Fibroblast of mammary gland (primary cell): ENCODE measurements at places on chromosomes 16 and 17.

DNA sequence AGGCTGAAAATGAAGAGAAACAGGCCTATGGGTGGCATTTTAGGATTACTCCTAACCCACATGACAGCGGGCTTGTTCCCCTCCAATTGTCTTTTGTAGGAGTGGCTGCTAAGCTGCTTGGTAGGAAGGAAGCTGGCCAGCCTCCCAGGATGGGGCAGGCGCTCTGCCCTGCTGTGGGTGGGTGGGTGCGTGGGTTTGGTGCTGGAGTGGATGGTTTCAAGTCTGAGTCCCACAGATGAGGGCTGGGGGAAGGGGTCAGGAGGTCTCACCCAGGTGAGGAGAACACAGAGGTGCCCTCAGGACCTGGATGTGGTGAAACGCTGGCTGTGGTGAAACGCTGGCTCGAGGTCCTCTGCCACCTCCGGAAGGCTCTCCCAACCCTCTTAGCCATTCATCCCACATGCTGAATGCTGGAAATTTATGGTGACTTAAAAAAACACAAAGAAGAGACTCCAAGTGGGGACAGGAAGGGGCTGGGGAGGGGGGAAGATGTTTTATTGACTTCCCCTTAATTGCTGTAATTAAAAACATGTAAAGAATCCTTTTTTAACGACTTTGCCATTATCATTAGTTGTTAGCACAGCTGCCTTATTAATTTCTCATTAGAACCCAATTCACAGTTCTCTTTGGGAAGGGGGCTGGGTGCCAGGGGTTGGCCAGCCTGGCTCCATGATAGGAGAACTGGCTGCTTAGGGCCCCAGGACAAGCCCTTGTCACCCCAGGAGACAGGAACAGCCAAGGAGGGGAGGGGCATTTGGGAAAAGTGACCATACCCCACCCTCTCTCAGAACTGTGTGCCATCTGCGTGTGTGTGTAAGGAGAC is 153.5 kb upstream of the CDC42EP4 start:
- DNase-seq: no peak

- DNase-seq: peak; percentile 78
Observed at GRCh38 chr17:30550512-30551273, 73.5 kb downstream of the GOSR1 start.

DNA sequence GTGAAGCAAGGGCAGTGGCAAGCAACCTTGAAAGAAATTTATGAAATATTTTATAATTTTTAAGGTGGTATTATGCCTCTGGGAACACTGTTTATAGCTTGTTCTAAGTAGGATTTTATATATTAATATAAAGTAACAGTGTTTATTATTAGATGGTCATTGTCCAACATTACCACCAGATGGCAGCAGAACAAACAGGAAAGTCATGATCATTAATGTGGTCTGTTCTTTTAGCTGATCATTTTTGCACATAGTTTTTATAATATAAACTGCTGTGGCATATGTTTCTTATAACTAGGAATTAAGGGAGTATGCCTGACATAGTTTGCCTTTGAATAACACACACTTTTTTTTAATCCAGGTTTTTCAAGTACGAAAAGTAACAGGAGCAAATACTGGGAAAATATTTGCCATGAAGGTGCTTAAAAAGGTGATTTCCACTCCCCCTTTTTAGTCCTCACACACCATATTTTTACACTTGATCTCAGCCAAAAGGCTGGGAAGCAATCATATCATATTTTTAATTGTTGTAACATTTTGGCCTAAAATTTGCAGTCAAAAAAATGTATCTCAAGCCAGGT is 21.4 kb downstream of the RPS6KB1 start:
- peak; percentile 66 for DNase-seq

- DNase-seq: no peak
Observed at GRCh38 chr17:61738249-61738648, 125.1 kb downstream of the BRIP1 start.

- DNase-seq: no peak
Observed at GRCh38 chr16:27973678-27974077, 89.8 kb downstream of the GSG1L start.

- DNase-seq: no peak
Observed at GRCh38 chr17:6670571-6670970, 19.0 kb downstream of the C17orf100 start.

GRCh38 chr16:14018851-14019250 is 52.3 kb upstream of the MRTFB start:
- DNase-seq: no peak

DNA sequence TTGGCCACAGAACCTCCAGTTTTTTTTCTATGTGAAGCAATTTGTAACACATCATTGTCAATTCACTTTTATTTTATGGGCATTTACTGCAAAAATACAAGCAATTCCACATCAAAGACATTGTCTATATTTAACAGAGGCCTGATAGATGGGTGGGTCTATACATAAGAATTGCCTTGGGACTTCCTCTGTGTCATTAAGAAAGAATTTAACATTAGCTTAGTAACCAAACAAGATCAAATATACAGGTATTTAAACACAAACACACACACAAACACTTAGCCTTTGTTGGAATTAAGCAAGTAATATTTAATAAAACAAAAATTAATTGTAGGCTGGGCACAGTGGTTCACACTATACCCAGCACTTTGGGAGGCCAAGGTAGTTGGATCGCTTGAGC is 4.3 kb upstream of the PITPNC1 start:
- DNase-seq: no peak

DNA sequence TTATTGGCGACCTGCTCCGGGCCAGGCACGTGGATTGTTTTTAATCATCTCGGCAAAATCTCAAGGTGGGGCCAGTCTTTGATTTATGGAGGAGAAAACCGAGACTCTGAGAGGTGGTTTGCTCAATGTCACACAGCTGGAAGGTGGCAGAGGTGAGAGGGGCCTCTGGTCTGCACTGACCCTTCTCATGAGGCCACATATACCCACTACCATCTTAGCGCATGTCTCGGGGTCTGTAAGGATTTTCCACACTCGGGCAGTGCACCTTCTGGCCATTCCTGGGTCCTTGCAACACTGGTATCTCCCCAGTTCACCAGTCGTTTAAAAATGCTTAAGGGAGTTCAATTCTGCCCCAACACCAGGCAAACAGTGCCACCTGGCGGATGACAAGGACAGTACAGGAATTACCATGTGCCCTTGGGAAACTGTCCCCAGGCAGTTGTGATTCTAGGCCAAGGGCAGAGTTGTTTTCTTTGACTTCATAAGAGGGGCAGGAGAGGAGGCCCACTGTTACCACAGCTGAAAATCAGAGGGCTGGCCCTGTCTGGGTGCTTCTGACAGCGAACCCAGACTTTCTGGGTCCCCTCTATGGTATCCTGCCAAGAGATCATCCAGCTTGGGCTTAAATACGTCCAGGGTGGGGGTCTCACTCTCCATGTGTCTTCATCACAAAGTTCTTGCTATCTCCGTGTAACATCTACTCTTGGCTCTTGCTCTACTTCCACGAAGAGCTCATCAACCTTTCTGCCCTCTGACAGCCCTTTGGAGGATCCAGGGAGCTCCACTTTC is 39.4 kb upstream of the RAI1 start:
- peak; percentile 79 for DNase-seq

GRCh38 chr17:58710948-58711552 is 18.6 kb downstream of the RAD51C start:
- peak; percentile 71 for DNase-seq

DNA sequence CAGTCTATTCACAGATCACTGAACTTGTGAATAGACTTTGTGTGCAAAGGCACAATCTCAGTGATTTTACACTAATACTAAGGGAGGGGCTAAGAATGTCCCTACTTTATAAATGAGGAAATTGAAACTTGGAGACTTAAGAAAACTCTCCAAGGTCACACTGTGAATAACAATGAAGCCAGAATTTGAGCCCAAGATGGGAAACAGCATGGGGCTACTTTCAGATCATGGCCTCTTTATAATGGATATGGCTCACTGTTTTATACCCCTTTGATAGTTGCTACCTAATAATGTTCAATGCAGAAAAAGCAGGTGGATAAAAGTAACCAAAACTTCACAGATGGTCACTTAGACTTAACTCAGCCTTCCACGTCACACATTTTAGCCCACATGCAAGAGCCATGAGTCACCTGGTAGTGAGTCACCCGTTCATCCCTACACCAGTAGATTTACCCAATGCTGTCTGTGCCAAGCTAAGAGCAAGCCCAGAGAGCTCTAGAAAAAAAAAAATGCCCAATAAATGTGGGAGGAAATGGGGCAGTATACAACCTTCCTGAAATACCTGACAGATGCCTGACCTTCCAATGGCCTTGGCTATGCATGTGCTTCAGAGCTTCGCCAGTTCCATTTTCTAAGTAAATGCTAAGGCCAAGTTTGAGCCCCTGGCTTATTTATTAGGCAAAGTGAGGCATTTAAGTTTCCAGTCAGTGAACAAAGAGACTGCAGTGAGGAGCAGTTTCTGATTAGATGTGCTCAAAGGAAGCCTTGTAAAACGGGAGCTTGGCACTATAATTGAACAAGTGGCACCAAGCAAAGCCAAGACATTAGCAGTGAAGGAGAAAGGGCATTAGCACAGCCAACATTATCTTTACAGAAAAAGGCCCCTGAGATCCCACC is 219.7 kb downstream of the TMEM114 start:
- DNase-seq: peak; percentile 44

GRCh38 chr16:12231666-12232065 is 255.1 kb downstream of the SNX29 start:
- peak; percentile 79 for DNase-seq

DNA sequence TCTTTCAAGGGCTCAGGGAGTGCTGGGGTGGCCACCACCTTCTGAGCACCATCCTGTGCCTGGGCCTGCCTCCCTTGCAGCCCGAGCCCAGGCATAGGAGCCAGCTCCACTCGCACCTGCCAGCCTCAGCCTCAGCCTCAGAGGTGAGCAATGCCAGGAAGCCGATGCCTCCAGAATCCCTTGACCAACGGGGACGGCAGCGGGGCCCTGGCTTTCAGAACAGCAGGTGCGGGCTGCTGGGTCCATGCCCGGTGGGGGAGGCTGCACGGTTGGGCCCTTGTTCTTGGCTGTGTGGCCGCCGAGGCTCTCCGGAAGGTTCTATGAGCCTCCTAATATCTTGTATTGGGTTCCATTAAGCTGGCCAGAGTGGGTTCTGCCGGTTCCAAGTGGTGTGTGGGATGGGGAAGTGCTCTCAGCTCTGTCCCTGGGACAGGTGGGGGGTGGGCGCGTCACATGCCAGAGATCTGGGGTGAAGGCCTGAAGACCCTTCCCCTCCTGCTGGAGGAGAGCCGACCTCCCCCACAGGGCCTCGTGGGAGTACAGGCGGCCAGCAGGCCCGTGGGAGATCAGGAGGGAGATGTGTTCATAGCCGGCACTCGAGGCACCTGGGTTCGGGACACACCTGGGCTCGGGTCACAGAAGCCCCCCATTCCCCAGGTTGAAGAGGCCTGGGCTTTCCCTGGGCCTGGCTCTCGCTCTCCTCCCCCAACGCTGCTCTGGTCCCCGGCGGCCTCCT is 27.0 kb downstream of the NPTX1 start:
- DNase-seq: no peak

GRCh38 chr17:36627101-36627500 is 25.7 kb downstream of the MRM1 start:
- DNase-seq: no peak

- DNase-seq: no peak
Observed at GRCh38 chr17:19345067-19345460, 17.5 kb downstream of the B9D1 start.

DNA sequence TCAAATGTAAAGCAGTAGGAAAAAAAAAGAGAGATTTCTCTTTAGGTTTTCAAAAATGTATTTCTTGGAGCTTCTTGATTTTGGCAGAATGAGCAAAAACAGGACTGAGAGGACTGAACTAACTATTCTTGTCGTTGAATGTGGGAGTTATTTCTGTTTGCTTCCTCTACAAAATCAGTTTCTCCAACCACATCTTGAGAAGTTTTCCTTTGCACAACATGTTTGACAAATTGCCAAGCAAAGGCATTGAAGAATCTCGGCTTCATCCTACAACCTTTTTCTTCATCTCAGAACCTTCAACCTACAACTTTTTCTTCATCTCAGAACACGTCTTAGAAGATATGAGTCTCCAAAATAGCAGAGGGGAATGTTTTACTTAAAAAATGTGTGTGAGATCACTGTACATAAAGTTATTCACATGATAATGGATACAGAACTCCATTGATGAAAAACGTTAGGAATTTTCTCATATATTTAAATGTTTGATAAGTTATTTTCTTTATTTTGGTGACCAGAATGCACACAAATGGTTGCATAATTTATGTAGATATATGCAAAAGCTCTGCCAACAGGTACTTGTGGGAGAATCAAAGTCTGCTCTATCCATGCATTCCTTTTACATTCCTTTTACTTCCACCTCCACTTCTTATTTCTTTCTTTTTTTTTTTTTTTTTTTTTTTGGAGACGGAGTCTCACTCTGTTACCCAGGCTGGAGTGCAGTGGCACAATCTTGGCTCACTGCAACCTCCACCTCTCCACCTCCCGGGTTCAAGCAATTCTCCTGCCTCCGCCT is 370.0 kb downstream of the KCNJ2 start:
- no peak for DNase-seq

DNA sequence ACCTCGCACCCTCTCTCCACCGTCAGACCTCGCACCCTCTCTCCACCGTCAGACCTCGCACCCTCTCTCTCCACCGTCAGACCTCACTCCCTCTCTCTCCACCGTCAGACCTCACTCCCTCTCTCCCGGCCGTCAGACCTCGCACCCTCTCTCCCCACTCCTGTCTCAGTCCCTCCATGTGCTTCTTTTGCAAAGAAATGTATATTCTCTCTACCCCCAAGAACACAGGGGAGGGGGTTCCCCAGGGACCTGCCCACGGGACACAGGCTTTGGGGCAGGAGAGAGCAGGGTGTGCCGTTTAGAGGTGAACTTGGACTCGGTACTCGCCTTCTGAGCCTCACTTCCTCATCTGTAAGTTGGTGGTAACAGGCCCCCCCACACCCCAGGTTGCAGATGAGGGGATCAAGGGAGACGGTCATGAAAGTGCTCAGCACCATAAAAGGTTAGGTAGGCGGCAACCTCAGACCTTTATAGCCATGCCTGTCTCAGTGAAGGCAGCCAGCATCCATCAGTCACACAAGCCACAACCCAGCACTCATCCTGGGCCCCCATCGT is 63.7 kb downstream of the RPH3AL start:
- no peak for DNase-seq

DNA sequence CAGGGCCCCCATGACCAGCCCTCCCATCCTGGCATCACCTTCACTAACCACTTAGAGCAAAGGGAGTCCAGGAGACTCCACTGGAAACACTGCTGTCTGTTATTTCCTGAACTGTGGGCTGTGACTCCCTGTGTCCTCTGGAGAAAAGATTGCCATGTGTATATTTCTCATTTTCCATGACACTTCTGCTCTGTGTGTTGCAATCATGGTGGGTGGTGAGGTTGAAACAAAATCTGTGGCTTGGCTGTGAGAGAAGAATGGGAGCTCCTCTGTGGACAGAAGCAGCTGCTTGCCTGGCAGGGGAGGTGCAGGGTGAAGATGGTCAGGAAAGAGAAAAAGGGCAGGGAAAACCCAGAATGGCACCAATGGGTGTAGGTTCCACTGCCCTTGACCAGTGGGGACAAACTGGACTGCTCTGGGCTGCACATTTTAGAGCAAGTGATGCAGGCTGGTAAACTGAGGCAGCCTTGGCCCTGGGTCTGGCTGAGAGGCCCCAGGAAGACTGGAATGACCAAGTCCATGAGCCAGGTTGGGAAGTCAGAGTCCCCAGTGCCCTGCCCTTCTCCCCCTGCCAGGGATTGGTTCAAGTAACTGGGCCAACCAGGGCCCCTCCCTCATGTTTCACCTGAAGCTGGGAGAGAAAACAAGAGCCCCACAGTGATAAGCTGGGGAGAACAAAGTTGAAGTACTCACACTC is 314.3 kb downstream of the C16orf95 start:
- DNase-seq: peak; percentile 74
